CD4-positive, alpha-beta T cell treated with Interleukin-10 for 1 hour (primary cell): ENCODE measurements at places on chromosomes 1 and 21.

GRCh38 chr1:237065903-237066302, 23.9 kb downstream of the RYR2 start:
- DNase-seq: no peak

- peak; percentile 12 for DNase-seq
Observed at GRCh38 chr1:77687519-77687906, 5.1 kb upstream of the ZZZ3 start.

- DNase-seq: no peak
Observed at GRCh38 chr1:56533621-56534020, 45.7 kb downstream of the PLPP3 start.

- no peak for DNase-seq
Observed at GRCh38 chr1:22263359-22263758, 120.5 kb upstream of the WNT4 start.

DNA sequence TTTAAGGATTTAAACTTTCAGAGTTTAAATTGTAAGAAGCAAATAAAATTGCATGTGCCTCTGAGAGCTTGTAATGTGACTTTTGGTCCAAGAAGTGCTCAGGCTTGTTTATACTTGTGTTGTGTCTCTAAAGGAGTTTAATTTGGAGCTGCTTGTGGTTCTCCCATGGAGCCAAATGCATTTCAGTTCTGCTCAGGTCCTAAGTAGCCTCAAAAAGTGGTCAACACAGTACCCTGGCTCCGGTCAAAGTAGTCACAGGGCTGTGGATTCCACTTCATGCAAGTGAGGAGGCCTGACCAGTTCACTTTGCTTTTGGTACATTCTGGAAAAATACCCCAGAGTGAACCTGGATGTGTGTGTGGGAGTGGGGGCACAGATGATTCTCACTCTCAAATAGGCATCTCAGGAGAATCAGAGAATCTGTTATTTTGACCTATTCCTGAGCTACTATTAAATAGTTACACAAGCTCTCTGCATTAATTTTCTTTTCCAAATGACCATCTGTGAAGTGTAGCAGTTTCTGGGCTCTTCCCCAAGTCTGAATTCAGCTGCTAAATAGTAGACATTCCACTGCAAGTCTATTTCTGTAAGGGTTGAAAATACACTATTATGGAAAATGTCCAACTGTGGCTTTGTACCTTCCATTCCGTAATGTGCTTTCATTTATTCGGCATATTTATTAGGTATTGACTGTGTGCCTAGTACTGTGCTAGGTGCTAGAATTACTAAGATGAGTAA, 31.7 kb upstream of the AGO1 start:
- DNase-seq: no peak

- DNase-seq: no peak
Observed at GRCh38 chr21:27408826-27409225, 441.9 kb upstream of the ADAMTS5 start.

GRCh38 chr1:109509176-109510134, at the start of gene AMIGO1:
TSS of gene AMIGO1 (minus strand) at chr1:109509727. CDS start at chr1:109508912, 815 bp downstream.
- peak; percentile 68 for DNase-seq

DNA sequence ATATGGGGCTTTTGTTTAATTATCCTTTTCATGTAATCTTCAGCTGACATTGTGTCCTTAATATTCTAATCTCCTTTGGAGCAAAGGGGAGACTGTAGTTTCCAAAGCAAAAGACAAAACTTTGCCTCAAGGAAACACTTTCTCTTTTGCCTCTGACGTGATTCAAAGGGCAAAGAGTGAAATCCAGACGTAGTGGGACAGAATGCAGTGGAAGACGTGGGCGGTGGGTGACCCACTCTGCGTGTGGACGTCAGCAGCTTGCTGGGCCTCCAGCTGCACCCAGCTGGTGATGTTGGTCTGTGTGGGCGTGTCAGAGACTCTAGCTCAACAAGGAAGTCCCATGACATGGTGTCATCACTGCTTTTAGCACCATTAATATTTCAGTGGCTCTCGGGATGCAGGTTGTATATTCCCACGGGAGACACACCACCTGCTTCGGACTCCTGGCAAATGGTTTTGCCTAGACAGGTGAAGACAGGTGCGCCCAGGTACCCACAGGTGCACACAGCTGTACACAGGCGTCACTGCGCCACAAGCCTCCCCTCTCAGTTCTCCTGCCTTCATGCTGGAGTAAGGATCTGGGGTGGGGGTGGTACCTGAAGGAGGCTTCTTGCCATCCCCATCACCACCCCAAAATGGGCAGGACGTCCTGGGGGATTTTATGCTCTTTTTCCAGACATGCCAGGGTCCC, 292.1 kb upstream of the VAMP3 start:
- no peak for DNase-seq

GRCh38 chr1:21643624-21644023, 25.5 kb downstream of the RAP1GAP start:
- DNase-seq: no peak

- peak; percentile 45 for DNase-seq
Observed at GRCh38 chr1:38586993-38587646, 272.5 kb downstream of the RRAGC start.

GRCh38 chr1:168466092-168466713, 77.6 kb downstream of the XCL2 start:
- DNase-seq: peak; percentile 28

- no peak for DNase-seq
Observed at GRCh38 chr1:231218078-231218477, 22.9 kb upstream of the GNPAT start.

DNA sequence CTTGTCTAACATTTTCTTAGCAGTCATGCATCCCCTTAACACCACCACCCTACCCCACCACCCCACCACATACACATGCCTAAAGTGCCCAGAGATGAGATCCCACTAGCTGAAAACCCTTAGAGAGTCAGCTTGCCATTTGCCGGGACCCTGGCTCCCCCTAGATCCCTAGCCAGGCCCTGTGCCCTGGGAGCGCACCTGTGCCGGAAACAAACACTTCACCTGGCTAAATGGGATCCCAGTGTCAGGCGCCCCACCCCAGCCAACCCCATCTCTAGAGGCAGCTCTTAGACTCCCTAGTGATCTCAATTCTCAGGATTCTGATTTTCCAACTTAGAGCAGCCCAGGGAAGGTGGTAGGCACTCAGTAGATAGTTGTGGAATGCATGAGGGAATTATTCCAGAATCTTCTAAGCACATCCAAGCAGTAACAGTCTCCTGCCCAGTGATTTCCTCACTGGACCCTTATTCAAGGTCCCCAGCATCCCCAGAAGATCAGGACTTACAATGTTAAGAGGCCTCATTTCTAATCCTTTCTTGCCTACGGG, 105.2 kb downstream of the LAMC2 start:
- no peak for DNase-seq

DNA sequence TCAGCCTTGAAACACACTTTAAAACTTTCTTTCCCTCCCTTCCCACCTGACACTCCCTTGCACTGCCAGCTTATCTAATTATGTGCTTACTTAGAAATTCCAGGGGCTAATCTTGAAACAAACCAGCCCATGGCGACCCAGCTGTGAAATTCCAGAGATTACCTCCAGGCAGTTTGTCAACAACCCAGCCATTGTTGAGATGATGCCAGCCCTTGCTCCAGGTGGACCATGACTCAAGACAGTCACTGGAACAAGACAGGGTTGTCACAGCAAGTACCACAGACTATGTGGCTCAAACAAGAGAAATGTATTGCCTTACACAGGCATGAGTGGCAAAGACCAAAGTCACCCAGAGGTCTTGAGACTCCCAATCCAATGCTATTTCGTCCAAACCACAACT, 7.9 kb downstream of the FYB2 start:
- DNase-seq: no peak

DNA sequence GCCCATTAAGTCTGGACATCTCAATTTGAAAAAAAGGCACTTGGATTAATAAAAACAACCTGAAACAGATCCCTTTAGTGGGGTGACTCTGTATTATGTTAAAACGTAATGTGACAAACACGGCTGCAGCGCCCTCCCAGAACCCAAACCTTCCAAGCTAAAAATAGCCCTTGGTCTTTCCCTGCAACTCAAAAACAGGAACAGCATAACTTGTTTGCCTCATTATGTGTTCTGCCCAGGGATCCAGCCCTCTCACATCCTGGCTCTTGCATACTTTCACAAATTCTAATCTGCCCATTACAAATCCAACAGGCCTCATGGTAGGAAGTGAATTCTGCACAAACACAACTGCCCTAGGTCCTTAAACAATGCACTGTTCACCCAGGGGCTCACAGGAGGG, 94.7 kb upstream of the GADD45A start:
- DNase-seq: no peak

- DNase-seq: peak; percentile 42
Observed at GRCh38 chr1:114756009-114756892, 1.5 kb downstream of the CSDE1 start.

DNA sequence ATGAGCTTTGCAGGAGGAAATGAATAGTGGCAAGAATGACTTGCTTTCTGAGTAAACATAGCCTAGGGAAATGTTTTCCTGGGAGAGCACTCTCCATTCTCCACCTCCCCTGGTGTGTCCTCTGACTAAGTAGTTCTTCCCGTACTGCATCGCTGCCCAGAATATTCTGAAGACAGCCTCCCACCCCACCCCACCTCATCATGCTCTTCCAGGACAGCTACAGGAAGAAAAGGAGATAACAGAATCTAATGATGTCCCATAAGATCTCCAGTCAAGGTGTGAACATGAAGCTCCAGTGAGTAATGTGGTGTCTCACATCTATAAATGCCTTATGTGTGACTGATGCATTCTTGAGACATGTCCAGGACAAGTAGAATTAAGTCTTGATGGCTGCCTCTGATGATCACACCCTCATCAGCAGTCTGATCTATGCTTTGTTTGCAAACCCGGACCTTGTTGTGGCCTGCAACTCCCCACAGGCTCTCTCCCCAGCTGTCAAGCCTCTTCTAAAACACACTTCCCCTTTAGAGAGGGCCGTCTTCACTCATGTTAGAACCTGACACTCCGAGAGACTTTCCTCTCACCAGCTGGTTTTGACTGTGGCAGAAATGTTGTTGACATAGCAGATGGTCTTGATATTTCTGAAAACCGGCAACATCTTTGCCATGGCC, 183.0 kb downstream of the CYYR1 start:
- no peak for DNase-seq

GRCh38 chr1:167679714-167680113, 42.1 kb upstream of the MPZL1 start:
- no peak for DNase-seq

DNA sequence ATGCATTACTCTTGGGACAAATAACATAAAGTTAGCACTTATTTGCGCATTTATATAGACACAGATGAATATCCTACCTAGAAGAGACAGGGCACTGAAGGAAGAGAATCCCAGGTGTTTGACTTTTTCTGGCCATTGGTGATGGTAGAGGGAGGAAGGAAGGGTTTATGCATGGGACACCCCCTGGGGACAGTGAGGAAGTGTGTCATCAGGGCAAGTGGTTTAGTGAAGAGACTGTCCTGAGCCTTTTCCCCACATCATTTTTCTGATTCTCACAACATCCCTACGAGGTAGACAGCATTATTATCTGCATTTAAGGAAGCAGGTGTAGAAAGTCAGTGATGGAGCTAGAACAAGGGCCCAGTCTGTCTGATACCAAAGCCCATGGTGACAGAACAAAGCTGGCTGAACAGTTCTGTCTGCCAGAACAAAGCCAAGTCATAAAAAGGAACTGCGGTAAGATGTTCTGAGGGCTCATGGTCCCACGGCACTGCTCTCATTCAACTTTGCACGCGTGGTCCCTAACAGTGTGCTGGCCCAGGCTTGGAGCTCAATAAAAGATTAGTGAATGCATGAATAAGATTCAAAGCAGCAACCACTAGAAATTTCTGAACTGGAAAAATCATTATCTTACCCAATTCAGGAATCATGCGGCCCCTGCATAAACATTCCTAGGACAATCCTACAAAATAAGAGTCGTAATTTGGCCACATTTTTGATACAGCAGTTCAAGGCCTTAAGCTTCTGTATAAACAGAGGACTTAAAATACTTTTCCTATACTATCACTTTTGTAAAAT, 12.2 kb upstream of the CDC42BPA start:
- no peak for DNase-seq

DNA sequence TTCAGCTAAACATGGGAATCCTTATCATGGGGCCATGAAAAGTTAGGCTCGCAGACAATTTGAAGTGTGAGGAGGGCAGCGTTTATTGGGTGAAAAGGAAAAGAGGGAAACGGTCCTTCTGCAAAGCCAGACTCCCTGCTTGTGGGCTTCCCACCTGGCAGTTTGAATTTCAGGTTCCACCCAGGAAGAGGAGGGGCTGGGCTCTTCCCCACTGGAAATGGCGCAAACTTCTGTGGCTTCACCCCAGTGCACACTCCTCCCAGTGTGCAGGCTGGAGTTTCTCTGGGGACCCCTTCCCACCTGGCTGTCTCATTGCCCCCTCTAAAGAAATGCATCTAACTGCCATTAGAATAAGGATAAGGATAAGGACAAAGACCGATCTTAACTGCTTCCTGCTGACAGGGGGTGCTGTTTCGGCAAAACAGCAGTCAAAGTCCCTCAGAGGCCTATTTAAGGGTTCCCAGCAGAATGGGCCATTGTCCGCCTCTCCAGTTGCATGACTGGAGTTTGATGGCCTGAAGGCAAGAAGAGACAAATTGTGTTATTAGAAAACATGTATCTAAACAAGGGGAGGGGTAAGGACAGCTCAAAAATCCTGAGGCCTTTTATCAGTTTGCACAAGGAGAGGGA, 20.4 kb downstream of the AIM2 start:
- no peak for DNase-seq

DNA sequence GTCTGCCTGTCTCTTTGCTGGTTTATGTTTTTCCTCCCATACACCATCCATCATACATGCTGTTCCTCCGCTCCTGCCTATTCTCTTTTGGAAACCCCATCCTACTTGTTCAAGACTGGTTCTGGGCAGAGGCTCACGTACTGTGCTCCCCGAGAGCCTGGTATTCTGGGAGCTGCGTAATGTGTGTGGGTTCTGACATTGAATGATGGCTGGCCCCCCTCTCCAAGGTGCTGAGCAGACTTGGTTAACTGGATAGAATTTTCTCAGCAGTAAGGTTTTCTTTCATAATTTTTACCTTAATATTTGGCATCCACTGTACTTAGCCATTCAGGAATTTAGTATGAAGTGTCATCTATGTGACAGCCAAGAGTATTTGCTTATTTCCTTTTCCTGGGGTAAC, 26.6 kb downstream of the COQ8A start:
- no peak for DNase-seq

DNA sequence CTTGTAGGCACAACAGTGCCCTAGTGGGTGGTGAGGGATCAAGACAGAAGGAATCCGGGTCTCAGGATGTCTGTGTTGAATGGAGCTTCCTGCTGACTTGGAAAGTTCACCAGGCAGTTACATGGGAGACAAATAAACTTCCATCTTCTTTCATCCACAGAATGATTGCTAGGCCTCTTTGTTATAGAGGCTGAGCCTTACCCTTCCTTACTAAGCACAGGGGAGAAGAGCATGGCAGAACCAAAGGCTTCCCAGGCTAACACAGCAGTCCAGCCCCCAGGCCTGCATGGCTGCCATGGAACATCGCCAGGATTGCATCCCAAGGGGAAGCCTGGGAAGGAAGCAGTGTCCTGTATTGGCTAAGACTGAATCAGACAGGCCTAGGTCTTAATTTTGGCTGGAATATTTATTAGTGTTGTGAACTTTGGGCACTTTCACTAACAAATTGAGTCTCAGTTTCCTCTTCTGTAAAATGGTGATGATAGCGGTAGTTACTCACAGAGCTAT, 18.7 kb downstream of the HEYL start:
- no peak for DNase-seq

- DNase-seq: no peak
Observed at GRCh38 chr1:3636531-3636930, 11.7 kb downstream of the TPRG1L start.

- no peak for DNase-seq
Observed at GRCh38 chr1:81799939-81800694, 617 bp upstream of the ADGRL2 start.
